ENCODE measurements at places on chromosomes 2 and 18. TPM values are rescaled to one million over a fixed set of nuclear protein-coding genes. Genes with fewer than 3 reads are reported as not detected.

SCRN3 gene
- 46.8 TPM for total RNA-seq

CABLES1 gene
- 14.6 TPM for total RNA-seq

CFAP221 gene
- total RNA-seq = 0.95 TPM

ZSWIM2 gene
- total RNA-seq = 0.21 TPM

ESPNL gene
- total RNA-seq = 3.5 TPM

POTEC gene
- total RNA-seq = not detected

PLGLB1 gene
- total RNA-seq = 8.8 TPM

NGEF gene
- total RNA-seq = 4.1 TPM

CREG2 gene
- 0.63 TPM for total RNA-seq

PLEK gene
- 12.4 TPM for total RNA-seq

DYNAP gene
- not detected for total RNA-seq

LRRC30 gene
- 0.32 TPM for total RNA-seq

GRCh38 chr2:41410011-41410410 is 637.8 kb upstream of the PKDCC start:
- DNase-seq = no peak

DNA sequence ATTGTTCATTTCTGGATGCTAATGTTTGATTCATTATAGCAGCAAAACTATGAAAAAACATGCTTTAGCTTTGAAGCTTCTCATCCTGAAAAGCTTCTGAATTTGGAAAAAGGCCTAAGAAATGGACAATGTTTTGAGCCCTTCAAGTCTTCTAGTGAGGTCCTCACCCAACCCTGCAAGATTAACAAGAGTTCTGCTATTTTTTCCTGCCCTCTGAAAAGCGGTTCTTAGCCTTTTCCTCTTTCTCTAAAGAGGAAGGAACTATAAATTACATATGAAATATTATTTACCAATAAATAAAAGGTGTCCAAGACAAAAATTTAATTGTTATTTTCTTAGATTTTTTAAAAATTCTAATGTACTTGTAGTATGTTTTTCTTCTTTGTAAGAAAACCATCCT is 19.9 kb upstream of the CDH19 start:
- DNase-seq = no peak

GRCh38 chr2:45840481-45840880 is 189.0 kb downstream of the PRKCE start:
- no peak for DNase-seq

DNA sequence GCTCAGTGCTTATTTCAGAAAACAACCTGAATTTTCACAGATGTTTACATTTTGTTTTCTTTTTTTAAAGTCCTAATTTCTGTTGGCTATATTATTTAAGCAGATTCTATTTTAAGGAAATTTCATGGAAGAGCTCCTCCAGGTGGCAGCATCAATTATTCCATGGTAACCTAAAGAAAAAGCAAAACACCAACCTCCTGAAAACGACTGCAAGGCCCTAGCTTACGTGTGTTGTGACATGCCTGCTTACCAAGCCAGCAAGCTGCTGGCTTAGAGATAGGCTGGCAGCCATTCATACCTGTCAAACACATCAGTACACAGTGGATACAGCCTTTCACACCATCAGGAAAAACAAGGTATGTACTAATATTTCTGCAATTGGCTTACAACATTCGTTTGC is 64.9 kb downstream of the LPIN2 start:
- DNase-seq = peak; percentile 46

- DNase-seq = no peak
These were observed 589 bp upstream of the DAW1 start for GRCh38 chr2:227870710-227871374.

- no peak for DNase-seq
These were observed 5.4 kb upstream of the MRPS9 start for GRCh38 chr2:105032476-105032875.

- DNase-seq = no peak
These were observed 14.4 kb upstream of the SNED1 start for GRCh38 chr2:240983996-240984498.

DNA sequence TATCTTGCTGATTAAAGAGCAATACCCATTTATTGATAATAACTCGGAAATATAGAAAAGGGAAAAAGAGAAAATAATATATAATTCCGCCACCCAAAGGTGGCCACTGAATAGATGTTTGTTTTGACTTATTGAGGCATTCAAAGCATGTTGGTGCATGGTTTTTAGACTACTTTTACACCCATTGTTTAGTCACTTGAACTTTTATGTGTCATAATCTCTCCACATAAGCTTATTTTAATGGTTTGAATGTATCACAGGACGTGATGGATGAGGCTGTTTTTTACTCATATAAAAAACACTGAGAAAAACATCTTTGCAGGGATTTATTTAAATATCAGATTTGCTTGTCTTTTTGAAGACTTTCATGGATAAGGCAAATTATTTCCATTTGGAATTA is 120.4 kb downstream of the ACKR3 start:
- DNase-seq = no peak

DNA sequence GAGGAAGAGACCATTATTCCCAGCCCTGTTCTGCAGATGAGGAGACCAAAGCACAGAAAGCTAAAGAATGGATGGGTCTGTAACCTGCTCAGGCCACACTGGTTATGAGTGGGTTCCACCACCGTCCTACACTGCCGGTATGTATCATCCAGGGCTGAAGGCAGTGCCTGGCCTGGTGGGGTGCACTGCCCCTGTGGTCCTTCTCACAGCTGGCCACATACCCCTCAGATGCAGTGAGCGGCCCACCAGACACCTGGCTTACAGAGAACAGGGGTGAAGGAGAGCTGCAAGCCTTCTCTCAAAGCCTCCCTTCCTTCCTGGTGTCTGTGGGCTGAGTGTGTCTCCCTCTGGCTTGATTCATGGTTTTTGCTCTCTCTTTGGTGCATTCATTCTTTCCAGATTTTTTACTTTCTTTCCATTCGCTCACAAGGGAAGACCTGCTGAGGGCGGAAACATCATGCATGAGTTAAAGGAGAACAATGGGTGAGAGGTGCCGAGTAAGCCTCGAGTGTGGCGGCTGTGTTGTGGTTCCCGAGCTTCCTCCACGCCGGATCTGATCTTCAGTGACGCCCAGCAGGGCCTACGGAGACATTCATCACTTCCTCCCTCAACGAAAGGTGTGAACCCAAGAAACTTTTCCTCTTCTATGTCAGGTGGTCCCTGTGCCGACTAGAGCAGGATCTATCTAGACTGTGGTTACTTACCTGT is 62.1 kb upstream of the REL start:
- no peak for DNase-seq

GRCh38 chr2:134375935-134376334 is 122.1 kb downstream of the MGAT5 start:
- no peak for DNase-seq

DNA sequence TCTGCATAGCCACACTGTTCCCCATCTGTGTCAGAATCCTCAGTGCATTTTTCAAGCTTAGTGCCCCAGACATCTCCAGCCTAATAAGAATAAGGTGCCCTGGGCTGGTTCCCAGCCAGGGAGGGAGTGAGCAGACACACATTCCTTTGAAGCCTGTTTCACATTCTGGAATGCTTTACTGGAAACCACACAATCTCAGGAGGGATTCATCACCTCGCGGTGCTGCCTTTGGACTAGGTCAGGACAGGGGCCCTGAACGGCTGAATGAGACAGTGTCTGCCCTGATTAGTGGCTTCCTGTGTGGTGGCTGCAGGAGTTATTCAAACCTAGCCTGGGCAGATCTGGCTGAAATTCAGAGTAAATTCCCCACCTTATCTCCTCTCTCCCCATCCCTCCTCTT is 108.0 kb upstream of the LDAH start:
- DNase-seq = no peak

DNA sequence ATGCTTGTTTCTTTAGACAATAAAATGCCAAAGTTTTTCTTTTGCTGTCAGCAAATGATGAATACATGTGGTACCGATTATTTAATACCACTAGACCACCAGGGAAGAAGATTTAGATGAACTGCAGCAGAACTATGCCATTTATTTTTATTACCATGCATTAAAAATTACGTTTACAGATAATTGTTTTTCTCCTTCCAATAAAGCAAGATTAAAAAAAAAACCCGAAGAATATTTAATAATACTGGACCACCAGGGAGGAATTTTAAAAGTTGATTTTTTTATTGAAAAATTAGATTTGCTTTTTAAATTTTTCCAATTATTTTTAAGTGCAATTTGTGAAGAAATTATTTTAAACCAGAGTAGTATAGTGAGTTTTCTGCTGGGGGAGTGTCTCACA is 170.3 kb upstream of the HNRNPA3 start:
- DNase-seq = no peak

DNA sequence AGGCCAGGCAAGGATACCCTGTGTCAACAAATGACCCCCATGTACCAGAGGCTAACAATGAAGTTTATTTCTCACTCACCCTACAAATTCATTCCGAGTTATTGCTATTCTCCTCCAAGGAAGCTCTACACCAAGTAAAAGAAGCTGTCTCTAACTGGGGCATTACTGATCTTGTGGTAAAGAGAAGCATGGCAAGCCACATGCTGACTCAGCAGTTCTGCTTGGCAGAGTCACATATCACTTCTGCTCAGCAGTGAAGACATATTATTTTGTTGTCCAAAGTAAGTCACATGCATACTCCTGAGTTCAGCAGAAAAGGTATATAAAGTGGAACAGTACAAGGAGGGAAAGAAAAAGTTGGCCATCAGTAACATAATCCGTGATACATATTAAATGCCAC is 315.8 kb downstream of the GULP1 start:
- no peak for DNase-seq

GRCh38 chr2:216857131-216857550 is 2.7 kb downstream of the TNP1 start:
- DNase-seq = no peak

GRCh38 chr18:45962461-45962860 is 4.7 kb downstream of the EPG5 start:
- no peak for DNase-seq

GRCh38 chr2:23649819-23650218 is 264.8 kb downstream of the KLHL29 start:
- no peak for DNase-seq

DNA sequence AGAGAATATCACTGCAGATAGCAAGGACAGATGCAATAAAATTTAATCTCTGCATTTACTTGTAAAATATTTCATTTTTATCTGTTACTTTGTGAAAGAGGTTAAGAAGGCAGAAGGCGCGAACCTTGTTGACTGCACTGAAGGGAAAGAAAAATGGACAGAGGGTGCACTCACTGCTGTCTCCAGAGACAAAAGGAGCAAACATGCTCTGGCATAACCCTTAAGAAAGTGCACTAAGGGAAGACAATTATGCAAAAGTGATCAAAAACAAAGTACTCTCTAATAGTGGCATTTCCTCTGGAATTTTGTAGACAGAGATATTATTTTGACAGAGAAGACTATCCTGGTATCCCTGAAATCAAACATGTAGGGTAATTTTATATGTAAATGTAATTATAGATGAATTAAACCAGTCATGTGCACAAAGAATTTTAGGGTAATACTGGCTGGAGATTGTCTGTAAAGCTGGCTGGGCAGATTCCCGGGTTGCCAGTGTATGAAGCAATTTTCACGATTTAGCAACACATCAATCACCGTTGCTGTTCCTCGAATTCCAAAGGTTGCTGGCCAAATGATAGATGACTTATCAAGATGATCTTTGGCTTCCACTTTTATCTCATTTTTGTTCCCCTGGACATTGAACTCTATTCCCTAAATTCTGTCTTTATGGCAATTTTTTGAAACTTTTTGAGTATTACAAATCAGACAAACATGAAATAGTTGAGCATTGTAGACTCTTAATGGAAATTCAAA is 1176.9 kb downstream of the SUCLG1 start:
- no peak for DNase-seq

- no peak for DNase-seq
These were observed 415.2 kb upstream of the LRRTM4 start for GRCh38 chr2:77937366-77937765.

GRCh38 chr18:12345491-12346239 is 31.4 kb downstream of the AFG3L2 start:
- no peak for DNase-seq

DNA sequence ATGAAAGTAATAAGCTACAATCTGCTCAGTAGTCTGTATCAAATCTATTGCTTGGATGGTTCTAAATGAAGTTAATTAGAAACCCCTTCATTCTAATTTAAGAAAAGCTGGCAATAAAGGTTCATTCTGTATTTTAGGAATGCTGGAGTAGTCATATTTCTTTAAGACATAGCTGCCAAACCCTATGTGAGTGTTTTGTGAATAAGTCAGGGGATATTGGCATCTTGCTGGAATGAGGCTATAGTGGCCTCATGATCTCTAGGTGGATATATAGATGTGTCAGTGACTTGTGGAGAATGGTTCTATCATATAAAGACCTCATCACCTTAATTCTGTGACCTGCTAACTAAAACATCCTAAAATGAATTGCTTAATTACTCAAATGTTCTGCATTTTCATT is 196.3 kb downstream of the PDE1A start:
- no peak for DNase-seq

DNA sequence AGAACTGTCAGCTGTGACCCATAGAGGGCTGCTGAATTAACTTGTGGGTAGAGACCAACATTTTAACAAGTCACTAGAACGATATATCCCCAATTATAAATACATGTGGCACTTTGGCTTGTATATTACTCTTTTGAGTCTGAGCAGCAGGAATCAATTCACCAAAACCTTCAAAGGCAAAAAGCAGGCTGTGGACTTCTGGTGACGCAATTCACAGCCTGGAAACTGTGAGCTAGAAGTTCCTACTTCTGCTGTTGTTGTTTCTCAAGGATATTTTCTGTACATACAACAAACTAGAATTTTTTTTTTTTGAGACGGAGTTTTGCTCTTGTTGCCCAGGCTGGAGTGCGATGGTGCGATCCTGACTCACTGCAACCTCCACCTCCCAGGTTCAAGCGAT is 37.3 kb downstream of the PTCD3 start:
- DNase-seq = no peak

GRCh38 chr2:74856004-74856578 is 22.2 kb downstream of the HK2 start:
- no peak for DNase-seq

- no peak for DNase-seq
These were observed 40.3 kb downstream of the PSTPIP2 start for GRCh38 chr18:46031741-46032140.

DNA sequence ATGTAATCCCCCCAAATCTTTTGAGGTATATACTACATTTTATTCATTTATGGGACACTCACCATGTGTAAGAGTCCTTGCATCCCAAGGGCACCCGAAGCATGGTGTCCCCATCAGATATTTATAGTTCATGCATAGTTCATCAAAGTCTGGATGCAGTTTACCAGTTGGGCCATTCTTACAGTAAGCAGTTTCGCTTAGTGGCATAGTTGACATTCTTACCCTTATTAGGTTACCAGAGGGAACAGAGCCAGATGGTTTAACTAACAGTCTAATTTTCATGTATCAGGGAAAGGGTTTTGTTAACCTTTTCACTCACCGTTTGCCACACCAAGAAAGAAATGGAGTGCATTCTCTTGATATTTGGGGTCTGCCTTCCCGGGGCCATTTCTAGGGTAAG is 7.1 kb downstream of the ZNF407 start:
- no peak for DNase-seq

GRCh38 chr2:88638743-88639142 is 11.5 kb upstream of the EIF2AK3 start:
- no peak for DNase-seq

GRCh38 chr18:69365658-69366057 is 35.0 kb upstream of the DOK6 start:
- no peak for DNase-seq
